ENCODE measurements at places on chromosomes 12 and 14.

DNA sequence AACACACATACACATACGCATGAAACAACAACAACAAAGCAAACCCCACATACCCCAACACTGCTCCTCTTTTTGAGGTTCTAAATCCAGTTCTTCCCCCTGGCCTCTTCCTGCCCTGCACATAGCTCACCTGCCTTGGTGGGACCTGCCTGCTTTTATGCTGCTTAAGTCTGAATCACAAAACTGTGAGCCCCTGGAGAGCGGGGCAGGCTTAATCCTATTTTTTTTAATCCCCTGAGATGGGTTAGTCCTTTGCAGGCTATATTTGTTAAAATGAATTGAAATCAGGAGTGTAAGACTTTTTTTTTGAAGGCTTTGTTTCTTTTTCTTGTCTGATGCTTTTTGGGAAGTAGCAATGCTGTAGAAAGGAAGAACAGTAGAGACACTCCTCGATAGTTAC is 84.6 kb upstream of the MAX start:
- DNase-seq = no peak

DNA sequence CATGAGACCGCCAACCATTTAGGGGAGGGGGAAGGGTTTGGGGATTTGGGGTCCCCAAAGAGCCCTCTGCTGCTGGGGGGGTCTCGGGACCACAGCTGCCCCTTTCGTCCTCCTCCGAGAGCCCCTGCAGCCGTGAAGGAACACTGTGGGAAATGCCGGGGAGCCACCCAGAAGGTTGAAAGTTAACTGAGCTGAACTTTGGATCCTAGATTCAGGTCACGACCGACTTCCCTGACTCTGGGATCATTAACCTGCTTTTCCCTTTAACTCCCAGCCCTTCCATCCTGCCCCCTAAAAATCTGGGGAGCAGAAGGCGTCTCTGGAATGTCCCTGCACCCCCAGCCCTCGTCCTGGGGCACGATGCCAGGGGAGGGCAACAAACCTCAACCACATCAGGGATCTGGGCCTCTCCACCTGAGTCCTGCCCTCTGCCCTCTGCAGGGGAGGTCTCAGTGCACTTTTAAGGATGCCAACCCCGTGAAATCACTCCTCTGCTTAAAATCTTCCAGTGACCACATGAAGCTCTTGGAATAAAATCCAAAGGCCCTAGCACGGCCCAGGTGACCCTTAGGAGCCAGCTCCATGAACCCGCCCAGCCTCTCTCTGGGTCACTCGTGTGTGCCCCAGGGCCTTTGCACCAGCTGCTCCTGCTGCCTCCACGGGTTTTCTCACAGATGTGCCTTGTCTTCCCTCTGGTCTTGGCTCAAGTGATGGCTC is 95.0 kb downstream of the RFLNA start:
- no peak for DNase-seq

- DNase-seq = no peak
Measured at GRCh38 chr14:25044106-25044698, 5.7 kb downstream of the STXBP6 start.

- DNase-seq = no peak
Measured at GRCh38 chr14:64674829-64675228, 29.4 kb upstream of the PLEKHG3 start.

DNA sequence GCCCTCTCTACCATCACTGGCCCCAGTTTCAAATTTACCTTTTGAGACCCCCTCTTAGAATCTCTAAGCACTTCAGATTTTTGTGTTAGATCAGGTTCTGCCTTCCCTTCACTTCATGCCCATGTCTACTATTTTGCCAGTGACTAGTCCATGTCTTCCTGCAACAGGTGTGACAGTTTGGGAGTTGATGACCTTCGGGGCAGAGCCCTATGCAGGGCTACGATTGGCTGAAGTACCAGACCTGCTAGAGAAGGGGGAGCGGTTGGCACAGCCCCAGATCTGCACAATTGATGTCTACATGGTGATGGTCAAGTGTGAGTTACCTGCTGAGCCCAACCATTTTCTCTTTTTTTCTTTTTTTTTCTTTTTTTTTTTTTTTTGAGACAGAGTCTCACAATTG is 5.8 kb upstream of the PA2G4 start:
- DNase-seq = no peak

DNA sequence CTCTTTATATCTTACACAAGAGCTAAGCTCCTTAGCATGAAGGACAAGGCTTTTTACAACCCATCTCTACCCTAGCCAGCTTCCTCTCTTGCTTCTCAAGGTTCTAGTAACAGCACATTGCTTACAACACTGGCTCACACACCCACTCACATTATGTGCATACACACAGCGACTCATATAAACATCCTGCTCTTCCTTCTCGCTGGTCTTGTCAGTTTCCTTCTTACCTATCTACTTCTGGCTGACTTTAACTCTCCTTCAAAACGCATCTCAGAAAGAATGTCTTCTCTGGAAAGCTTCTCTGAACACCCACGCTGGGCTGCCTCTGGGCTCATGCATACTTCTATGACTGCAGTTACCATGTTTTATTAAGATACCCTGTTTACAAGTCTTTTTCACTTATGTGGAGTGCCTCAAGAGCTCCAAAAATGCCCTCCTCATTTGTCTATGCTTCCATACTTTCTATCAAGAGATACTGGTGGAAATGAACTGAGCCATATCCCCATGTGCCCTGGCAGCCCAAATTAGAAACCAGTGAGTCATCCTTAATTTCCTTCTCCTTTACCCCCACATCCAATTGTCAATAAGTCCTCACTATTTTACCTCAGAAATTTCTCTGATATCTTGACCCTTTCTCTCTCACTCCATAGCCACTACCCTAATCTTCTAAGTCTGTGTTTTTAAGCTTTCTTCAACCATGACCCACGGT is 126.9 kb upstream of the KRAS start:
- no peak for DNase-seq

DNA sequence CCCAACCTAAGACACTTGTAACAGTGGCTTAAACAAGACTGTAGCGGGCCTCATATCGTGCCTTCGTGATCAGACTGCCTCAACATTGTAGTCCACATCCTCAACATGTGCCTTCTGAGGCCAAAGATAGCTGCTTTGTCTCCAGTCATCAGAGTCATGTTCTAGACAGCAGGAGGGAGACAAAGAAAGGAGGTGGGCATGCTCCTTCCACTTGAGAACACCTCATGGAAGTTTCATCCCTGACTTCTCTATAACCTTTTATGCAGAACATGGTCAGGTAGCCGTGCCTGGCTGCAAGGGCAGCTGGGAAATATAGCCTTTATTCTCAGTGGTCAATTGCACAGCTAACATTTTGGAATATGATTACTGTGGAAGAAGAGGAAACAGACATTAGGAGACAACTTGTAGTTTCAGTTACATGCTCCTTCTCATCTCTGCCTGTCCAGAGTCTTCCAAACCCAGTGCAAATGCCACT is 25.3 kb upstream of the DHRS2 start:
- DNase-seq = no peak

GRCh38 chr12:103336940-103337339 is 158.8 kb downstream of the C12orf42 start:
- DNase-seq = no peak

Measured in stimulated activated CD8-positive, alpha-beta memory T cell treated with anti-CD3 and anti-CD28 coated beads, Interleukin-2, amount 100 ng/mL, for 1 hour (primary cell).